ENCODE measurements at places on chromosomes 5 and 9.
A peak's percentile ranks its signal among the peaks of the same experiment; 100 is the strongest.

GRCh38 chr5:35483191-35483590, 134.5 kb upstream of the SPEF2 start:
- no peak for DNase-seq

GRCh38 chr5:100600298-100600994, 65.3 kb downstream of the FAM174A start:
- DNase-seq = no peak

DNA sequence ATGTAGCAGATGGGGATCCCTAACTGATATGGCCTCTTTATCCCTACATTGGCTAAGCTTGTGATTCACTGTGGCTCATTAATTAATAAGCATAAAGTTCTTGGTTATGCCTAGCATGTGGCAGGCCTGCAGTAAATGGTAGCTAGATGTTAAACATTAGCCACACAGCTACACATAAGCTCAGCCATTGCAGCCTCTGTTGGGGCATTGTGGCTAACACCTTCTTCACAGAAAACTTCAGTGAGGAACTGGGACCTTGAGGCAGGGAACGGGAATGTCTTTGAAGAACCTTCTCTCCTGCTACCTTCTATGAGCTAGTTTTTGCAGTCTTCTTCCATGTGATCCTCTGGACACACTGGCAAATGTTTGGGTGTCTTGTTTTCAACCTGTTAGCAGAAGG, 338.2 kb downstream of the NTRK2 start:
- DNase-seq = no peak

GRCh38 chr9:137691646-137692351, 73.0 kb downstream of the EHMT1 start:
- no peak for DNase-seq

DNA sequence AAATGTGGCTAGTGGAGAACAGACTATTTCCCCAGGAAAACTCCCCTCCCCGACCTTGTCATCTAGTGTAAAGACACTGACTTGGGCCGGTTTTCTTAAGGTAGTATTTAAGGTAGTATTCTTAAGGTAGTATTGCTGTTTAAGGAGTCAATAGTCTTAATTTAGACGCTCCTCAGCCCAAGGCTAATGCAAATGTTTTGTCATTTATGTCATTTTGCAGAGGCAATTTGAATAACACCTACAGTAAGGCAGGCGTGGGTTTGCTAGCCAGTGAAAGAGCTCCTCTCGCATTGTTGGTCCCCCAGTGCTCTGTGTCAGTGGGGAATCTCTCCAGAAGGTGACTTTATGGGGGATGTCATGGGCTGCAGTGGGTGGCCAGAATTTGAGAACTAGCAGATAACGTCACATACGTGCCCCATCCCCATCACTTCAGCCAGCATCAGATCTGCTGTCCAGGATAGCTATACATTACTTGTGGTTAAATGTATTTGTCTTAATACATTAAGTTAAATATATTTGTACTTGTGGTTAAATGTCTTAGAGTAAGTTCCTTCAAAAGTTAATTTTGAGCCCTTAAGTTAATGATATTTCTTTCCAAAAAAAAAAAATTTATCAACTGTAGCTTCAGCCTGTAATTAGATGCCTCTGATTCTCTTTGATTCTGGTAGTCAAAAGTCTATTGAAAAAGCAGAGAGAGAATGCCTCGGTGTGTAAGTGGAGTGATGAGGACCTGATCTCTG, 2.6 kb downstream of the PPP1R26 start:
- no peak for DNase-seq

DNA sequence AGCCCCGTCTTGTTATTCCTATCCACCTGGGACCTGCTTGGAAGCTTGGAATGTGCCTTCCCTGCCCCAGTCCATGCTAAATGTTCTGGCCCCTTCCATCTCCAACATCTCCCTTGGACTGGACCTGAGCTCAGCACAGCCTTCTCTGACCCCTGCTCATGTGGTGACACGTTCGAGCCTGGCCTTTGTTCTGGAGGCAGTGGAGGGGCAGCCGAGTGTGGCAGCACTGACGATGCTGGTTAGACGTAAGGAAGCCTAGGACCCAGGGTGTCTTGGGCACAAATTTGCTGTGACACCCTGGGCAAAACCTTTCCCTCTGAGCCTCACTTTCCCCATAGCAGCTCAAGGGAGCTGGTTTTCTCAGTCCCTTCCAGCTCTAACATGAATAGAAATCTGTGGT, 3.9 kb downstream of the SPACA9 start:
- DNase-seq = no peak

- DNase-seq = peak; percentile 52
Measured at GRCh38 chr5:67165526-67166459, 30.8 kb downstream of the CD180 start.

DNA sequence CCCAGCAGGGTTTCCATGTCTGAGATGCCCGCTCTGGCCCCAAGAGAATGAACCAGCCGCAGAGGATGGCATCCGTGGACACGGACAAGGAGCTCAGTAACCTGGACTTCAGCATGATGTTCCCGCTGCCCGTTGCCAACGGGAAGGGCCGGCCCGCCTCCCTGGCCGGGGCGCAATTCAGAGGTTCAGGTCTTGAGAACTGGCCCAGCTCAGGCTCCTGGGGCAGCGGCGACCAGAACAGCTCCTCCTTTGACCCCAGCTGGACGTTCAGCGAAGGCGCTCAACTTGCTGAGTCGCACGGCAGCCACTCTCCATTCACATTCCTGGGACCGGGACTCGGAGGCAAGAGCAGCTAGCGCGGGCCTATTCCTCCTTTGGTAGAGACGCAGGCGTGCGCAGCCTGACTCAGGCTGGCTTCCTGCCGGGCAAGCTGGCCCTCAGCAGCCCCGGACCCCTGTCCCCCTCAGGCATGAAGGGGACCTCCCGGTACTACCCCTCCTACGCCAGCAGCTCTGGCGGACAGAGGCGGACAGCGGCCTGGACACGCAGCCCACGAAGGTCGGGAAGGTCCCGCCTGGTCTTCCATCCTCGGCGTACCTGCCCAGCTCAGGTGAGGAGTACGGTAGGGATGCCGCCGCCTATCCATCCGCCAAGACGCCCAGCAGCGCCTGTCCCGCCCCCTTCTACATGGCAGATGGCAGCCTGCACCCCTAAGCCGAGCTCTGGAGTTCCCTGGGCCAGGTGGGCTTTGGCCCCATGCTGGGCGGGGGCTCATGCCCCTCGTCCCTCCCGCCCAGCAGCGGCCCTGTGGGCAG, 74.4 kb downstream of the INSL6 start:
- DNase-seq = no peak

DNA sequence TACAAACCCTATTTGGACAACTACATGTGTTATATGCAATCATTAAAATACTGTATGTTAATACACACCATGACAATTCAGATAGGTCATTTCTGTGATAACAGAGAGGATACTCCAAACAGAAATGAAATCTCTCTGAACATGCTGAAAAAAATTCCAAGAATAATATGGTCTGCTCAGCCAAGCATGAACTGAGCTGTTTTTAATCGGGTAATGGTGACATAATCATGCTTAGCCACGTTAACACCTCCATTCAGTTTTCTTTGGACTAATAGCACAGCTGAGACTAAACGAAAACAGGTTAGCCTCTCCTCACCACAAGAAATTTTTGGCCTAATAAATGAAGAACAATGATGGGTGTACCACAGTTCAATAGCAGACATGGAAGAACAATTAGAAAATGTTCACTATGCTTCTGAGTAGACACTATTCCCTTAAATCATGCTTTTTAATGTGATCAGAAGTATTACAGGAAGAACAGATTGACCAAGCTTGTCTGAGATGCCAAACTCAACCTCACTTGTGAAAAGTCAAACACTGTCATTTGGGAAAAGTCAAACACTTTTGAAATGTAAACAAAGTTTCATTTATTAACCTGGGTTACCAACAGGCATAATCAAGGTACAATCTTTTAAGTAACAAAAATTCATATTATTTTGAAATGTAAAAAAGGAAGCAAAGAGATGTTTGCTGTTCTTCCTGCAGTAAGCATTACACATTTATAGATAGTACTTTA, 19.4 kb downstream of the RAB14 start:
- no peak for DNase-seq

DNA sequence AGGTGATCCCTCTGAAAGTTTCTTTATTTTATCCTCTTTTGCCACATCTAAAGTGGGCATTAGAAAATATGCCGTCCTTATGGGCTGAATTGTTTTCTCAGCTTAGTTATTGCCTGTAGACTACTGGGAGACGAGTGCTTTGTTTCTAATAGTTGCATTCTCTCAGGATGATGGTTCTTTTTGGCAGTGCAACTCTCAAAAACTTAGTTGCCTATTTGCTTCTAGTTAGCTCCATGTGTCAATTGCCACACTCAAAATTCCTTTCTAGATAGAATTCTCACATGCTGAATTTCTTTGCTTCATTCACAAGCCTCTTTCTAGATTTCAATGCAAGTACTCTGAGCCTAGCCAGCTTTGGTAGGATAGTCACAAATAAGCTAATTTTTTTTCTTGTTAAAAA, 155.5 kb downstream of the FGF10 start:
- DNase-seq = no peak

GRCh38 chr5:134247428-134248224, 21.8 kb upstream of the PPP2CA start:
- DNase-seq = peak; percentile 85

GRCh38 chr5:34487159-34487879, 168.8 kb upstream of the RAI14 start:
- DNase-seq = peak; percentile 87

- no peak for DNase-seq
Measured at GRCh38 chr5:111863801-111864200, 106.8 kb upstream of the NREP start.

GRCh38 chr5:120139039-120139438, 325.1 kb upstream of the PRR16 start:
- peak; percentile 89 for DNase-seq

- DNase-seq = no peak
Measured at GRCh38 chr5:38259062-38259808, 876 bp downstream of the EGFLAM start.

- DNase-seq = no peak
Measured at GRCh38 chr9:136321561-136321960, 5.8 kb upstream of the GPSM1 start.

GRCh38 chr9:101536938-101537337, 3.3 kb downstream of the RNF20 start:
- DNase-seq = peak; percentile 19

- DNase-seq = no peak
Measured at GRCh38 chr5:31023105-31023504, 170.4 kb upstream of the CDH6 start.

GRCh38 chr9:123823194-123823947, 106.6 kb downstream of the DENND1A start:
- DNase-seq = no peak

DNA sequence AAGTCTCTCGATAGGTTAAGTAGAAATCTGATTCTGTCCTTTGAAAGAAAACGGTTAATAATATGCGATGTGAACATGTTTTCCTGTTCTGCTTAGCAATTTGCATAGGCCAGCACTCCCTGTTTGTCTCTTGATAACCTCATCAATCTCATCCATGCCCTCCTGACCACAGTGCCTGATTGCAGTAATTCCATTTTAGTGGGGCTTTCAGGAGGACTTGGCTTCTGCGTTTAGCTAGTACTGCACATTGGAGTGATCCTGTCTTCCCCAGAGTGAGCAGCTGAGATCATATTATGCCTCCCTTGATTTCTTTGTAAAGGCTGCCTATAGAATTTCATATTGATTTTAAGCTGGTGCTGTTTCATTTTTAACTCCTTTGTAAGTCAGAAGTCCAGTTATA, 335.9 kb upstream of the ISL1 start:
- no peak for DNase-seq

- DNase-seq = no peak
Measured at GRCh38 chr5:154829589-154830218, 20.7 kb downstream of the FAXDC2 start.

DNA sequence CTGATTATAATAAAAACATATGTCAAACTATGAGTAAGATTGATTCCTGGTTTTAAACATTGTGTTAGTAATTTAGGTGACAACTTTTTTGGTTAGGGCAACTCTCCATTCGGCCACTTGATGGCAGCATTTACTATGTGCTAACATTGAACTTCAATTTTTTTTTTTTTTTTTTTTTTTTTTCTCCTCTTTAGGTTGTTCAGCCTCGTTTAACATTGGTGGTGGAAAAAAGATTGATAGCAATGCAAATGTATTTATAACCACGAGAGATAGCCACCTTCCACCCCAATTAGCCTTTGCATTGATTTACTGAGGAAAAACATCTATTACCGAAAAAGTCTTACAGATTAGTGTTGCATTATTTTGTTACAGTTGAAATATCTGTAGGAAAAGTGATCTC, 159.1 kb downstream of the CSNK1G3 start:
- DNase-seq = peak; percentile 41

GRCh38 chr9:134486143-134486591, 155.4 kb upstream of the COL5A1 start:
- DNase-seq = no peak

- no peak for DNase-seq
Measured at GRCh38 chr5:154745349-154745748, 9.8 kb upstream of the LARP1 start.

- DNase-seq = no peak
Measured at GRCh38 chr9:130343445-130343918, 77.9 kb downstream of the HMCN2 start.

DNA sequence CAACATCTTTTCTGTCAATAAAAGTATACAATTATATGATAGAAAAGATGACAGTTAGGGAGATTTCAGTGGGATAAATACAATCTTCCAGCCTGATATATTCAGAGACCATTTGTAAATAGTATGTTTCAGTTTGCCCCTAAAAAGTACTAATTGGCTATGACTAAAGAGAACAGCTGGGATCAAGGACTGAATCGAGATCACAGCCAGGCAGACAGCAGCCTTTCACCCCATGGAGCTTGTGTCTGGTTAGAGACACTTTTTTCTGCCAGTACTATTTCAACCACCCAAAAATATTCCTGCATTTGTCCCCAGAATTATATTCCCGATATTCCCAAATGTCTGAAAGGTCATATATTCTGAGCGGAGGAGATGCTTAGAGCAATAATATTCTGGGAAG, 577.3 kb upstream of the TLE4 start:
- no peak for DNase-seq

GRCh38 chr9:81318571-81318970, 370.8 kb downstream of the TLE1 start:
- peak; percentile 23 for DNase-seq

DNA sequence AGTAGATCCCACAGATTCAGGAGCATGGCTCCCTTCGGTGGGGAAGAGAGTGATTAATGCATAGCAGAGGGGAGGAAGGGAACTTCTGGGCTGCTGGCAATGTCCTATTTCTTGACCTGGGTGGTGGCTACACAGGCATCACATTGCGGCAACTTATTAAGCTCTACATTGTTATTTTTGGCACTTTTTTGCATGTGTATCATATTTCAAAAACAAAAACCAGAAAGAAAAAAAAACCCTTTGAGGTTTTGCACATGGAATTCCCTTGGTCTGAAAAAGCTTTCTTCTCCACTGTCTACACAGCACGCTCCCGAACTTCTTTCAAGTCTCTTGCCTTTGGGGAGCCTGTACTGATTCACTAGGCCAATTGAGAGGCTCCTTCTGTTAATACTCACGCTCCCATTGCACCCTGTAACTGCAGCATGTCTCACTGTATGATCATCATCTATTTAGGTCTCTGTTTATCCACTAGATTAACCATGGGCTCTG, 25.1 kb downstream of the CEMIP2 start:
- peak; percentile 61 for DNase-seq
